ENCODE measurements at places on chromosomes 1 and 21.
A peak's percentile ranks its signal among the peaks of the same experiment; 100 is the strongest.

- DNase-seq, result no peak
Observed at GRCh38 chr1:92277105-92277723, 21.6 kb downstream of the GLMN start.

DNA sequence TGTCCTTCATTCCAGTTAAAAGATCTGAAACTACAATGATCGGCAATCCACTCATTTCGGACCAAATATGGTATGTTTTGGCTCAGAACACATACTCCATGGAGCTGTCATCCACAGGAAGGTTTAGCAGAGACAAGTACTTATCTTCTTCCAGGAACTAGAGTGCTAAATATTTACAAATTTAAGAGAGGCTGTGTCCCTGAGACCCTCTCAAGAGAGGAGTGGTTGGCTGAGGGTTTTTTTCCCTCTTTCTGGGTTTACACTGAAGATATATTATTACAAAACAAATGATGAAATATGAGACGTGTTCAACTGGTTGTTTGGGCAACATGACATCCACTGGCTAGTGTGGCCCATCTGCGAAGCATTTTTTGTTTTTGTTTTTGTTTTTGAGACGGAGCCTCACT lies 25.9 kb upstream of the NID1 start:
- no peak for DNase-seq

GRCh38 chr1:2226525-2227345 lies 1.4 kb upstream of the SKI start:
- no peak for DNase-seq

DNA sequence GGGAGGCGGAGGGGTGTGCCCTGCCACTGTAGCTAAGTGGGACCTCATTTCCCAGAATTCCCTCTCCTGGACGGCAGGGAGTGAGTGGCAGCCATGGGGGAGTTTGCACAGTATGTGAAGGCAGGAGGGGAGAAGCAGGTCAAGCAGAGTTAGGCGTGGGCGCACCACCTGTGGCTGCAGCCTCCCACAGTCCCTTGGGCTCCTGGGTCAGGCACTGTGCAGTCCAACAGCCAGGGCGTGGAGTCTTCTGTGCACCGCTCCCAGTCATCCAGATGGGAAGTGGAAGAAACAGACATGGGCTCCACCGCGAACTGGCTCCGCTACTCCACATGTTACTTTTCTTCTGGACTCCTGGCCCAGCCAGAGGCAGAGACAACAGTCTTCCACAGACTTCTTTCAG lies 85.4 kb upstream of the TIAM1 start:
- DNase-seq, result no peak

DNA sequence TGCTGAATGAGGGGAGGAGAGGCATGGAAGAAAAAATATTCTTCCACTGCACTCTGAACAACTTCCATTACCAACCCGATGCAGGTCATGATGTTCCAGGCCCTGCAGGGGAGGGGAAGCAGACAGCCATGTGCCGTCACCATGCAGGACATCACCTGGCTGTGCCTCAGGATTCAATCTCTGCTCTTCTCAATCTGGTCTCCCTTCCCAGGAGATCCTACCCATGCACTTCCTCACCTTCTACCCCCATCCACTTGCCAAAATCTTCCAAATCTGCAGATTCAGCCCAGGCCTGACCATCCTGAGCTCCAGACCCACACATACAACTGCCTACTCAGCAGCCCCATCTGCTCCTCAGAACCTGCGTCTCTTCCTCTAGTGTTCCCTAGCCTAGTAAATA lies 5.8 kb upstream of the PAQR6 start:
- no peak for DNase-seq

DNA sequence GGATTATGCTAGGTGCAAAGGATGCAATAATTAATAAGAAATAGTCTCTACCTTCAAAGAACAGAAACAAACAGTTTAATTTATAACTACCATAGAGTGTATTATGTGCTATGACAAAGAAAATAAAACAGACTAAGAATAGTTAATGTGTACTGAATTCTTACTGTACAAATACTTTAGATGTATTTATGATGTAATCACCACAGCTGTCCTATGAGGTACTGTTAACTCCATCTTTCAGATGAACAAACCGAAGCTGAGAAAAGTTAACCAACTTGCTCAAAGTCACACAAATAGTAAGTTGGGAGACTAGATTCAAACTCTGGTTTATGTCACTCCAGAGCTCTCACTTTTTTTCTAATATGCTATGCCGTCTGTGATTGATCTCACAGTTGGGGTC lies 77.0 kb upstream of the FGGY start:
- no peak for DNase-seq

- DNase-seq, result no peak
Observed at GRCh38 chr1:25936947-25937346, 30.7 kb upstream of the STMN1 start.

- no peak for DNase-seq
Observed at GRCh38 chr1:150548632-150549495, at the start of gene ADAMTSL4. ADAMTSL4 (plus strand) TSS chr1:150549408; CDS start chr1:150552289, 2,881 bp downstream.

DNA sequence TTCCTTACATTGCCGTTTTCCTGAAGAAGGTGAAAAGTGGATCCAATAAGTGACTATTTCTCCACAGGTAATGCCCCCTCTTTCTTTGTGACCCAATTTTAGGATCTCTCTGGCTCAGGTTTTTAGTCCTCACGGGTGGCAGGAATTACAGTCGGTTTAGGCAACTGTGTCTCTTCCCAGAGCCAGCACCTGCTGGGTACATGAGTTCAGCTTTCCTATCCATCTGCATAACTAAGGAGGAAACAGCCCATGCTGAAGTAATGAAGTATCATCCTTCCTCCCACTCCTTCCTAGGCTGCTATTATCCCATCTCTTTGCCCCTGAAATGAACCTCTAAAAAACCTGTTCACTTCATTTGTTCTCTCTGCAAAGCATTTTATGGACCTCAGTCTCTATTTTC lies 544.6 kb downstream of the NEGR1 start:
- no peak for DNase-seq

DNA sequence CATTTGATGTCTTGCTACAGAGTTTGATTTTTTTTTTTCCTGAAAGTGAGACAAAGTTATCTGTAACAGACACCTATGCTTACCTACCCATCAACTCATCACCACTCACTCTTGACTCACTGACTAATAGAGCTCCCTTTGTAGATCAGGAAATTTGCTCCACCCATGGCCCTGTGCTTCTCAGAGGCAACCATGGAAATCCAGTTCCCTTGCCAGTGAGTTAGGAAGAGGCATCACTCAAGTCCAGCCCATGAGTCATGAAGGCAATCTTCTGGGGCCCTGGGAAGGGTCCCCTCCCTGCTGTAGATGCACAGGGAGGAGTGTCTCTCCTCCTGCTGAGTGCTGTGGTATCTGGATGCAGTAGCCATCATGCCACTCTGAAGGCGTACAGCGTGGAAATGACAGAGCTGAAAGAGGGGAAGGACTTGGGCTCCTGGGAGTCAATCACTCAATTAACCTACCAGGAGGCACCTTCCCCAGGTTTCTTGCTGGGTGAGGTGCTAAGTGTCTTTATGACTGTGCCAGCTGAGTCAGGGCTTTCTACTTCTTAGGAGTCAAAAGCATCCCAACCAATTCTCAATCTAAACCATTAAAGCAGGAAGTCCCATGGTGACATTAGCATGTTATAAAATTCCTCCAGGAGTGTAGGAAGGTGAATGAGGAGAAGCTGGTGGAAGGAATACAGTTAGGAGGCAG lies 56.1 kb downstream of the DNTTIP2 start:
- DNase-seq, result no peak

DNA sequence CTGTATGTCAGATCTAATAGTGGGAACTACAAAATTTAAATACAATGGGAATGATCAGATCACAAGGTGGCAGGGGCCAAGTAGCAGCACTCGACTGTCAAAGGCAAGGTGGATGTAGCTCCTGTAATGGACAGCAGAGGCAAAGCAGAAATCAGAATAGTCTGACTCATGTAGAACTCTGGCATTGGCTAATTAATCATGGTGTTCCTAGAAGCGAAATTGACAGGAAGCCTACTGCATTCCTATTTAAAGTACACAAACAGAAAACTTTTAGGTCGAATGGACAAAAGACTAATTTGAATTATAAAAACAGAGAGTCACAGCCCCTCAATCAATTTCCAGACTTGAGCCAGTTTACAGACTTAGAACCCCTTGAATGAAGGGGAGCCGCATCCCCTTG lies 17.4 kb upstream of the IL12RB2 start:
- DNase-seq, result no peak

GRCh38 chr1:39170731-39171667 lies 33.5 kb upstream of the MACF1 start:
- DNase-seq, result no peak

DNA sequence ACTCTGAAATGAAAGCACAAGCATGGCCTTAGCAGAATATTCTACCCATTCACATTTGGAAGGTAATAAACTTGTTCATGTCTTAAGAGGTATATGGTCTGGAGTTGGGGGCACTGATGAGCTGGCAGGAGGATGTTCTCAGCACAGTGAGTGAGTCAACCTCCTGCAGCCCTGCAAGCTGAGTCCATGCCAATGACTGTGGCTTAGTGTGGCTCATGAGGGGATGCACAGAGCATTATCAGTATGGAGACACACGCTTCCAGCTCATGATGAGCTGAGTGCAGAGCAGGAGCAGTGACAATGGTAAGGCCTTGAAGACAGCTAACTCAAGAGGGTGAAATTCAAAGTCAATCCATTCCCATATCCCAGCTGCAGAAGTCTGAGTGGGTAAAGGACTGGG lies 102.3 kb downstream of the TNFSF18 start:
- DNase-seq, result no peak

DNA sequence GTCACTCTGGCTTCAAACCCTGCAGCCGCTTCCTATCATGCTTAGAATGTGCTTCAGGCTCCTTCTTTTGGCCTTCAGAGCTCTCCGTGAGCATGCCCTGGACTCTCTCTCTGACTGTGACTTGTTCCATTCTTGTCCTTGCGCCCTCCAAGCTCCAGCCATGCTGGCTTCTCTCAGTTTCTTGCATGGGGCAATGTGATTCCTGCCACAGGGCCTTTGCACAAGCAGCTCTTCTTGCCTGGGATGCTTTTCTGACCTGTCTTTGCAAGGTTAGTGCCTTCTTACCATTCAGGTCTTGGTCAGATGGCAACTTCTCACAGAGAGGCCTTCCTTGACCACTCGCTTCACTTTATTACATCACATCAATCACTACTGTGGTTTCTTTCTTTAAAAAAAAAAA lies 66.1 kb downstream of the NFASC start:
- no peak for DNase-seq

DNA sequence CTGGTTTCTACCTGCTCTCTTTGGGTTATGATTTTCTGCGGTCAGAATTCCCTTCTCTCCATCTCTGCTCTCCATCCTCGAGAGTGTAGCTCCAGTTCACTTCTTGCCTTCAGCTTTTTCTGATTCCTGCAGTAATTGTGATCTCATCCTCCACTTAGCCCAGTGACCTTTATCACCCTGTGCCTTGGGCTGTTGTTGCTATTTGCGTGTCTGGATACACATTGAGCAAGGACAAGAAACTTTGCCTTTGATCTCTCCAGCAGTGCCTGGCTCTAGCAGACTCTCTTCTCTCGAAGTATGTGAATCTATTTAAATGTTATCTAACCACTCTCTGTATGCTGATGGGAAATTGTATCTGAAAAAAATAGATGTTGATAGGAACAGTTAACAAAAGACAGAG lies 76.4 kb upstream of the MARK1 start:
- DNase-seq, result peak; percentile 22

- peak; percentile 37 for DNase-seq
Observed at GRCh38 chr1:67532452-67533216, 102.4 kb upstream of the SERBP1 start.

GRCh38 chr1:25487628-25488027 lies 55.8 kb upstream of the LDLRAP1 start:
- DNase-seq, result no peak

DNA sequence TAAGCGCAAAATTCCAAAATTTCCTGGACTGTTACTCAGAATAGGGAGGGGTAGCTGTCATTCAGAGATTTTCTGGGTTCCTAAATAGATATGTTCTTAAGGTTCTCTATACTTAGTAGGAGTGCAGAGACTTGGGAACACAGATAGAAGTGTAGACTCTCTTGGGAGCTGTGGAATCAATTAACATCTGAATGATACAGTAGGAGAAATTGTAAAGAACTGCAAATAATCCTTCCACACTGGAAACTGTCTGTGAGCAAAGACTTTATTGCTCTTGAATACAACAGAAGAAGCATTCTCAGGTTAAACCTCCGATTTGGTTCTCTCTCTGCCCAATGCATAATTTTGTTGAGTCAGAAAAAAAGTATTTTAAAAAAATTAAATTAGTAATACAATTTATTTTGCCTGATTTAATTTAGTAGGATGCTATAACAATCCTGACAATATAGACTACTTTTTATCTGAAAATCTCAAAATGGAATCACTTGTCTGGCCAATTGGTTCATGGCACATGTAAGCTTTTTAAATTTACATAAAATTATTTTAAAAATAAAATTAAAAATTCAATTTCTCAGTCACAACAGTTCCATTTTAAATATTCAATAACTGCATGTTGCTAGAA lies 1754.3 kb downstream of the PLA2G4A start:
- no peak for DNase-seq

GRCh38 chr1:67792741-67793458 lies 40.4 kb downstream of the GNG12 start:
- DNase-seq, result no peak

DNA sequence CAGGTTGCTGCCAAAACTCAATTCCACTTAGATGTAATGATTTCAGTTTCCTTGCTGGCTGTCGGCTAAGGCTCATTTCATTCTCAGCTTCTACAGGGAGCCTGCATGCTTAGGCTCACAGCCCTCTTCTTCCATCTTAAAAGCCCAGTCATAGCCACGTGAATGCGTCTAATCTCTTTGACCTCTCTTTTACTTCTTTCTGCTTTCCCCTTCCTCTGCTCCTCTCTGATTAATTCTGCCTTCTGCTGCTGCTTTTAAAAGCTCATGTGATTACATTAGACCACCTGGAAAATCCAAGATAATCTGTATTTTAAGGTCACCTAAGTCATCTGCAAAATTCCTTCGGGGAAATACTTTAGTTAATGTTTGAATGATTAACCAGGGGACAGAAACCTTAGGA lies 812.8 kb upstream of the BRINP3 start:
- DNase-seq, result no peak

GRCh38 chr1:39761557-39762260 lies 9.4 kb downstream of the OXCT2 start:
- no peak for DNase-seq

DNA sequence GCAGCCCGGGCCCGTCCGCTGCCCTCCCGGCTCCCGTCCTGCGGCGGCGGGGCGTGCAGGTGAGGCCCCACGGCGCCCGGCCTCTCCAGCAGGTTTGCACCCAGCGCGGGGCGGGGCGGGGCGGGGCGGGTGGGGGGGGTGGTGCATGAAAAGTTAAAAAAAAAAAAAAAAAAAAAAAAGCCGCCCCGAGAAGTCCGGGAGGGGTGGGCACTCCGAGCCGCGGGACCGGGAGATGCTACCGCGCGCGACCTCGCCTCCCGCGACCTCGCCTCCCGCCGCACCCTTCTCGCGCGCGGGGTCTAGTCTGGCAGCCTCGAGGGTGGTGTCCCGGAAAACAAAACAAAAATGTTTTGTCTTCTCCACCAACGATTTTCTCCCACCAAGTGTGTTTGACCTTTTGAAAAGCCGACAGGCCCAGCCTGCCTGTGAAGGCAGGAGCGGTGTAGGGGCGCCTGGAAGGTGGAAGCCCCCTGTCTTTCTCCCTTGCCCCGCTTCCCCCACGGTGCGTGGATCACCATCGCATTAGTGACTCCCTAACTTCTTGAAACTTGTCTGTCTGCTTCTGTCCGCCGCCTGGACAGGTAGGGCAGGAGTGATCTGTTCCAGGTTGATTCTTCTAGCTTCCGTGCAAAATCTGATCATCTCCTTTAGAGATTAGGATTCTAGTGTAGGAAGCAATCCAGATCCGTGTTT lies 569 bp downstream of the RCAN3 start:
- DNase-seq, result no peak

GRCh38 chr21:45326169-45326851 lies 38.6 kb upstream of the POFUT2 start:
- no peak for DNase-seq
